Peyer's patch (tissue), 4 donors: ENCODE measurements at places on chromosomes 7 and 10. TPM values are rescaled to one million over a fixed set of nuclear protein-coding genes. Genes with fewer than 3 reads are reported as not detected.

NUTM2D gene
- 9.3 TPM for total RNA-seq

TBX20 gene
- total RNA-seq, result not detected

STK31 gene
- total RNA-seq, result 9.1 TPM

ABCB1 gene
- total RNA-seq, result 270 TPM

MALSU1 gene
- 32.7 TPM for total RNA-seq

SFR1 gene
- 5.8 TPM for total RNA-seq

DNA sequence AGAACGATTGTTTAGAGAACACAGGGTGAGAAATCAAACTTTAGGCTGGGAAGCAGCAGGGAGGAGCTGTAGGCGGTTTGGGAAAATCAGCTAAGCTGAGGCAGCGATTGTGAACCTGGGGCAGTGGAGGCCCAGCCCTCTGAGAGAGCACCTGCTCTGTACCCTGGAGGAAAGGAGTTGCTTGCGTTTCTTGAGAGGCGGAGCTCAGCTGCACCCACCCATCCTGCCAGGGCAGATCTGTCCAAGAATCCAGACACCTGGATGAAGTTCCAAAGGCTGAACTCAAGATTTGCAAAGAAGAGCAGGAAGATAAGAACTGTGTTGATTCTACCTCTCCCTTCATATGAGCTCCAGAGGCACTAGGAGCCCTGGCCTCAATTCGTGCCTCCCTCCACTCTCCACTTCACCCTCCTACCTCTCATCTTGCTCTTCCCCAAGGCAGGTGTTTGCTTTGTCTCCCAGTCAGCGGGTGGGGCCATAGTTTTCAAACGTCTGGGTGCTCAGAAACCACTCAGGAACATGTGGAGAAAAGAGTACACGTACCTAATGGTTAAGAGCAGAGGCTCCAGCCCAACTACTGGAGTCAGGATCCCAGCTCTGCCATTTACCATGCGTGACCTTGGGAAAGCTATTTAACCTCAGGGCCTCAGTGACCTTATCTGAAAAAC is 21.5 kb upstream of the TMEM213 start:
- peak; percentile 48 for DNase-seq
- H3K36me3 ChIP-seq, result no peaks in the 10 kb centered on the region
- H3K27ac ChIP-seq, result no peak overlapping the region
- H3K4me3 ChIP-seq, result no peak overlapping the region

DNA sequence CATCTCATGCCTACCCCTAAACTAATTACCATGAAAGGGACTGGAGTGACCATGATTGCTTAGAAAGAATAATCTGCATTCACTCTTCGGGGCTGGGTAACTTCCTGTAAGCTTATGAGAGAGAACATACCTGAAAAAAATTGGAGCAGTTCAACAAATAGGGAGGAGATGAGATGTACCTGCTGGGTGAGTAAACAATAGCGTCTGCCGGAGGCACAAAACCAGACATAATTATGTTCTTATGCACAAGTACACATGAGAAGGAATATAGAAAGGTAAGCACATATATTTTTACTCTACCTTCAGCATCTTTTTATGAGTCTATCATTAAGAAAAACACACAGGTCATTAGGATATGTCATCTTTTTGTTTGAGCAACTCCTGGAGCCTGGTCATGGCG is 224.6 kb upstream of the FERD3L start:
- H3K4me3 ChIP-seq, result no peak overlapping the region
- DNase-seq, result no peak
- H3K27ac ChIP-seq, result no peak overlapping the region
- H3K36me3 ChIP-seq, result no peaks in the 10 kb centered on the region
- no peaks in the 10 kb centered on the region for H3K4me1 ChIP-seq
- no peaks in the 10 kb centered on the region for H3K27me3 ChIP-seq

DNA sequence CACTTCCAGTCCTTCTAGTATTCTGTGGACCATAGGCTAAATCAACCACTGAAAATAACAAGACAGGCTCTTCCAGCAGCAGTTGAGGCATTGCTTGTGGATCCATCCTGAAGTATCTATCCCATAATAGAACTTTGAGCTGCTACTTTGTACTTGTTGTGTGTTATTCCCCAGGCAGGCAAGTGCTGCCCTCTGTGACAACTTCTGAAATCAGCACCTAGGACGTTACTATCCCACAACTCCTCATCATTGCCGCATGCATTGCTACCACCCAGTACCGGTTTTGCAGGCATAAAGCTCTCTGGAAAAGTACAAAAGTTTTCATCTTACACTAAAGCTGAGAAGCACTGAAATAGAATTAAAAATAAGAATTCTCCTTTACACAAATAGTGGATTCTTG is 145.3 kb downstream of the HTR7 start:
- H3K4me3 ChIP-seq, result no peak overlapping the region
- H3K4me1 ChIP-seq, result no peaks in the 10 kb centered on the region
- no peak overlapping the region for H3K27ac ChIP-seq
- no peak for DNase-seq

- no peaks in the 10 kb centered on the region for H3K27me3 ChIP-seq
- H3K4me1 ChIP-seq, result no peaks in the 10 kb centered on the region
- no peak overlapping the region for H3K27ac ChIP-seq
Measured at GRCh38 chr7:108265007-108265406, 134.8 kb upstream of the LAMB4 start.

- H3K4me3 ChIP-seq, result no peak overlapping the region
- no peak for DNase-seq
- H3K27me3 ChIP-seq, result no peaks in the 10 kb centered on the region
- no peak overlapping the region for H3K27ac ChIP-seq
- H3K36me3 ChIP-seq, result no peaks in the 10 kb centered on the region
Measured at GRCh38 chr7:2670171-2670570, 17.8 kb upstream of the AMZ1 start.

DNA sequence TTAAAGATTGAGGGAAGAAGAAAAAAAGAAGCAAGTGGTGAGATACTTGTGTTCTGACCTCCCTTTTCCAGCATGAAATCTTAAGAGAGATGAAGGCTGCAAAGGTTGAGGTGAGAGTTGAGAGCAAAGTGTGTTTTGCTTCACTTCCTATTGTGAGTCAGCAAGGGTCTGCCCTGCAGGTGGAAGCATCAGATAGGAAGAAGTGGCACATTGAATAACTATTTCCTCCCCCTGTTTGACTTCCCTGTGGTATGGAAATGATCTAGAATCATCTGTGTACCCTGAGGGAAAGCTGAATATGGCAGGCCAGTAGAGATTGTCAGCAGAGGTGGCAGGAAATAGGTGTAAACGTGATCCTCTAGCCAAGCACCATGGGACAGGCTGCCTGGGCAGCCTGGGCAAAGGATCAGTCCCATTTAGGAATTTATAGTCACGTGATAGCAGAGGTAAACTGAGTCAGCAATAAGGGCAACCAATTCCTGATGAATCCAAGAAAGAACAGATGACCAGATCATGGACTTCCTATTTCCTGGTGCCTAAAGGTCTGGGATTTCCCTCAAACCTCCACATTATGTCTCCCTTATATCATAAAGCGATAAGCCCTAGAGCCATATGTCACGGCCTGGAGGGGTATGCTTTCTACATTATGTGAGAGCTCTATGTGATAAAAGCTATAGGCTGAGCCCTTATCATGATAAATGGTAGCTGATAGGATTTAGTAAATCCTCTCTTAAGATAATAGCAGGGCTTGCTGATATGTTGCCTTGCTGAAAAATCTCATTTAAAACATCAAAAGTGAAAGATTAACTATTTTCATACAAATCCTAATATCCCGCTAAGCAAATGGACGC is 287.0 kb downstream of the MDFIC start:
- no peaks in the 10 kb centered on the region for H3K36me3 ChIP-seq
- no peak for DNase-seq
- no peak overlapping the region for H3K4me3 ChIP-seq
- H3K27ac ChIP-seq, result no peak overlapping the region
